Aorta (tissue), 5 donors: ENCODE measurements at places on chromosomes 16 and 17.

GRCh38 chr17:57516290-57517230 lies 228.5 kb downstream of the CCDC182 start:
- no peak for DNase-seq

- peak; percentile 44 for DNase-seq
Measured at GRCh38 chr17:27554152-27554551, 76.8 kb upstream of the LGALS9 start.

DNA sequence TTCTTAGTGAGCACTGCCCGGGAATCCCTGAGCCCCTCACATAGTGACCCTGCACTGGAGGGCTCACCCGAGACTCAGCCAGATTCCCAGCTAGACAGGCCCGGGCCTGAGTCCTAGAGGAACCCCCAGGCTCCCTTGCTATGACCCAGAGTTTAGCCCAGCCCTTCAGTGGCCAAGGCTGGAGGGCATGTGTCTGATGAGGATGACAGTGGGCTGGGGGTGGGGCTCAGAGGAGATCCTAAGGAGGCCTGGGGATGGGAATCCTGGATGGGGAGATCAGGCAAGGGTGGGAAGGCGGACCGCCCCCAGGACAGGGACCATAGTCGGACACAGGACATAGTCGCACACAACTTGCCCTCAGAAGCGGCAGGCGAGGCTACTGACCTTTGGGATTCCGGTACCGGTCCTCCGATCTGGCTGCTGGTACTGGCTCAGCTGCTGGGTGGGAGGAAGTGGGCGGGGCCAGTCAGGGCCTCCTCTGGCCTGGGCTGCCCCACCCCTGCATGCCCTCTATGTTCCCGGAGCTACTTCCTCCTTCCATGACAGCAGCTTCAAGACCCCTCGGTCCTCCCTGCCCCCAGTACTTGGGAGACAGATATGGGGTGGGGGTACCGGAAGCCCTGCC lies 1.1 kb downstream of the CD79B start:
- DNase-seq = peak; percentile 86

- DNase-seq = no peak
Measured at GRCh38 chr17:17726458-17727060, 45.3 kb downstream of the RAI1 start.

GRCh38 chr16:88628512-88628974 lies 9.8 kb upstream of the IL17C start:
- no peak for DNase-seq

DNA sequence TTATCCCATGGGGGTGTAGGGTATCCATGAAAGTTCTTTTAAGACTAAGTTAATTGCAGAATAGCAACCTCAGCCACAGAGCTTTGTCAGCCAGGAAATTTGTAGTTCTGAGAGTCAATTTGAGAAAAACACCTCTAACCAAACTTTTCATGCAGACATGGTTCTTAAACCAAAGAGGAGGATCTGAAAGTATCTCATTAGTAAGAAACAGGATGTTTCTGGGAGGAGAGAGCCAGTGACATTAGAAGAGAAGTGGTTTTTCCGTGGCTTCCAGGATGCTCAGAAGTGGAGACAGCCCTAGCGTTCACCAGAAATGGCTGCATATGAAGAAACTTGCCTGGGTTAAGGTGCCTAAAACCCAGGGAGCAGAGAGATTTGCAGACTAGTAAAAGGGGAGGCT lies 7.9 kb downstream of the GNAO1 start:
- no peak for DNase-seq

- peak; percentile 57 for DNase-seq
Measured at GRCh38 chr16:56347670-56348069, 77.7 kb downstream of the AMFR start.

- no peak for DNase-seq
Measured at GRCh38 chr16:5604770-5605169, 507.2 kb upstream of the EEF2KMT start.

DNA sequence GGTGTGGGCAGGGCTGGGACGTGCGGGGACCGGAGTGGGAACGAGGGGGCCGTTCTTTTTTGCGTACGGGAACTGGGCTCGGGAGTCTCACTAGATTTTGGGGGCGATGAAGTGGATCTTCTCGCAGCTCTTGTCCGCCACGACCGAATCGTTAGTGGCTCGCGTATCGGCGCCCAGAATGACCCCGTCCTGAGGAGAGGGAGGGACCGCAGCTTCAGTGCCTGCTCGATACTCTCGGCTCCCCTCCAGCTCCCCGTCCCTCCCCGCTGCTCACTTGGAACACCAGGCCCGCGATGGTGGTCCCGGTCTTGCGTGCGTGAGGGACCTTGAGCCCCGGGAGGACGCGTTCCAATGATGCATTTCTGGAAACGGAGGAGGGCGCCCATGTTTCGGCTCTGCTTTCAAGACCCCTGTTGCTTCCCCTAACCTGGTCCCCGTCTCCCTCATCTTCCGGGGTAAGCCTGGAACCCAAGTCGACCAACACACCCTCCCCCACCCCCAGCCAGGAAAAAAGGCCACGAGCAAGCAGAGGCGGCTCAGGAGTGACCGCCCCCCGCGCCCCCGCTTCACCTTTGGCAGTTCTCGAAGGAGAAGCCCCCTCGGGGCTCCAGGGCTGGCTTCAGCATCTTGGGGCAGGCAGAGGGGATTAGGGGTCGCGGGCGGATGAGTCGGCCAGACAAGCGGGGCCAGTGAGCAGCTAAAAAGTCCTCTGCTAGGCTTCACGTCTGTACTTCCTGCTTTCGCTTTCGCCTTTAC lies at the start of gene PSMB10:
PSMB10 (minus strand) TSS at position 727 of the 756 bp plus-strand sequence; CDS start at position 626, 101 bp downstream.
- DNase-seq = peak; percentile 85

- no peak for DNase-seq
Measured at GRCh38 chr17:72381597-72382397, 261.0 kb downstream of the SOX9 start.

DNA sequence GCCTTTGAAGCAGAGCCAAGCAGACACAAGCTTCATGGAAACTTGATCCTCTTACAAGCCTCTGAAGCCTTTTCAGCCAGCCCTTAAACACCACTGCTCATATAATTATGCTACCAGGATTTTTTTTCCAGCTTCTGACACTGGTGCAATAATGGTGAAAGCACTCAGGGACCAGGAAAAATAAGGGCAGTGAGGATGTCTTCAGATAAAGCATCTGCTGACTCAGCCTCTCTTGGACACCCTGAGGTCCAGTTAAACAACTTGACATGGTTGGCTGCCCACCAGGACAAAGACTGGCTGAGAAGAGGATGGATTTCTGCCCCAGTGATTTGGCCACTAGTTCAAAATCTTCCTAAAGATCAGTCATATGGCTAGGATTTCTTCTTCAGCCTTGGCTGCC lies 124.2 kb upstream of the N4BP1 start:
- no peak for DNase-seq

- peak; percentile 63 for DNase-seq
Measured at GRCh38 chr17:41910701-41911391, 7.9 kb downstream of the ACLY start.

DNA sequence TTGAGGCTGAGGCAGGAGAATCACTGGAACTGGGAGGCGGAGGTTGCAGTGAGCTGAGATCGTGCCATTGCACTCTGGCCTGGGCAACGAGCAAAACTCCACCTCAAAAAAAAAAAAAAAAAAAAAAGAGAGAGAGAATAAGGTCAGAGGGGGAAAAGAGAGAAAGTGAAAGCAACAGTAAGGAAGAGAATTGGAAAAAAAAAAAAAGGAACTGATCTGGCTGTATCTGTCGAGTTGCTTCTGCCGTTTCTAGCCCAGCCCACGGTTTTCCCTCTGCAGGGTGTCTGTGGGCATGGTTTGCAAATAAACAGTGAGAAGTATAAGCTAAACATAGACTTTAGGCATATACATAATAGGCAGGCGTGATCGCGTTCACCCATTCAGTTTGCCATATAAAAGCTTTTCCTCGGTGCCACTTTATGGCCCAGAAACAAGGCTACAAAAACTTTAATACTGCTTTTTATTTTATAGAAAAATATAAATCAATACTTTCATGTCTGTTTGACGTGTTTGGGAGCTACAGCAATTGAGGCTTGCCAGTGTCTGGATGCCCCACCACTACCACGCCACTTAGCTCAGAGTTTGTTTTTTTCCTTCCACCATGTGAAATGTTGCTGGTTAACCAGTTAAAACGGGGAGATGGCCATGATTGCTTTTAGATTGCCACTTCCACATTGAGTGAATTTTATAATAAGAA lies 436.7 kb downstream of the MAF start:
- DNase-seq = peak; percentile 72

DNA sequence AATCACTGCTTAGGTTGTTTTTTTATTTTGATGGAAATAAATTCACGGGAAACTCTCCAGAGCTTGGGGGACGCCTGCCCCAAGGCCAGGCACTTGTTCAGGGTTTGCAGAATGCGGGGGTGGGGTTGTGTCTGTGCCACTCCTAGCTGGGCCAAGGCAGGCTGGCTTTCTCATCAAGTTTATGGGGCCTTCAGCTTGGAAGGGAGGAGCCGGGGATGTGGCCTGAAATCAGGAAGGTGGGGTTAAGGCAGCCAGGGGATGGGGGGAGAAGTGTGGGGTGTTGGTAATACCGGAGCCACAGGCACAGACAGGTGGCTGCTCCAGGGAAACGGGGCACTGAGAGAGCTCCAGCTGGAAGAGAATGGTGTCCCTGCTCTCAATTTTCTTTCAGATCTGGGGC lies 1.7 kb upstream of the CHAD start:
- no peak for DNase-seq

- DNase-seq = no peak
Measured at GRCh38 chr16:26830428-26831127, 236.1 kb upstream of the C16orf82 start.

DNA sequence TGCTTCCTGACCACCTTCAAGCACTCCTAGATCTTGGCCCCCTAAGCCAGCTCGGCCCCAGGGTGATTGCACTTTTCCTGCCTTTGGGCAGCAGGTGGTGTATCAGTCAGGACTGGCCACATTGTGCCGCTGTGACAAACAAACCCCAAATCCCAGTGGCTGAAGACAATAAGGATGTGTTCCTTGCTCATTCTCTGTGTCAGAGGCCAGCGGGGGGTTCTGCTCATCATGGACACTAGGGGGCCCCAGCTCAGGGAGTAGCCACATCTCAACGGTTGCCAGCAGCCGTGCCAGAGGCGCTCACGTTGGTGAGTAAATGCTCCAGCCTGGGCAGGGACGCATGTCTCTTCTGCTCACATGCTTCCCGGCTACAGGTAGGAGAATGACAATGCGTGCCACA lies 60.4 kb downstream of the ZDHHC7 start:
- no peak for DNase-seq

GRCh38 chr17:75077496-75078283 lies 10.1 kb upstream of the SLC16A5 start:
- peak; percentile 85 for DNase-seq

GRCh38 chr16:8888951-8889892 lies 7.1 kb downstream of the LITAFD start:
- DNase-seq = peak; percentile 59

- no peak for DNase-seq
Measured at GRCh38 chr17:6386041-6386630, 48.8 kb downstream of the AIPL1 start.

GRCh38 chr16:23371368-23371767 lies 69.3 kb downstream of the SCNN1B start:
- no peak for DNase-seq

DNA sequence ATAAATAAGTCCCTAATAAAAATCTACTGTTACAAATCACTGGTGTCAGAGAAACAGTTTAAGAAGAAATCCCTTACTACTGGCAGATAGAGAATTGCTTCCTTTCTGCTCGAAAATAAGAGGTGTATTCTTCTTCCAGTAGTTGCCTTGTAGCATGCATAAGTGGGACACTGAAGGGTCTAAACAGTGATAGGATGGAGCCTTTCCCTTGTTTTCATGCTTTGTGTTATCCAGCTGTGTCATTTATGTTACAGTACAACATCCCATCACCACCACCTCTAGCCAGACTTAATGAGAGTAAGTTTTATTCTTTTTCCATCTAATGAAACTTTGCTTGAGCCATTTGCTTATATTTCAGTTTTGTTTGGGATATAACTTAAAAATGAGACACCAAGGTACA lies 54.3 kb downstream of the NLK start:
- no peak for DNase-seq

DNA sequence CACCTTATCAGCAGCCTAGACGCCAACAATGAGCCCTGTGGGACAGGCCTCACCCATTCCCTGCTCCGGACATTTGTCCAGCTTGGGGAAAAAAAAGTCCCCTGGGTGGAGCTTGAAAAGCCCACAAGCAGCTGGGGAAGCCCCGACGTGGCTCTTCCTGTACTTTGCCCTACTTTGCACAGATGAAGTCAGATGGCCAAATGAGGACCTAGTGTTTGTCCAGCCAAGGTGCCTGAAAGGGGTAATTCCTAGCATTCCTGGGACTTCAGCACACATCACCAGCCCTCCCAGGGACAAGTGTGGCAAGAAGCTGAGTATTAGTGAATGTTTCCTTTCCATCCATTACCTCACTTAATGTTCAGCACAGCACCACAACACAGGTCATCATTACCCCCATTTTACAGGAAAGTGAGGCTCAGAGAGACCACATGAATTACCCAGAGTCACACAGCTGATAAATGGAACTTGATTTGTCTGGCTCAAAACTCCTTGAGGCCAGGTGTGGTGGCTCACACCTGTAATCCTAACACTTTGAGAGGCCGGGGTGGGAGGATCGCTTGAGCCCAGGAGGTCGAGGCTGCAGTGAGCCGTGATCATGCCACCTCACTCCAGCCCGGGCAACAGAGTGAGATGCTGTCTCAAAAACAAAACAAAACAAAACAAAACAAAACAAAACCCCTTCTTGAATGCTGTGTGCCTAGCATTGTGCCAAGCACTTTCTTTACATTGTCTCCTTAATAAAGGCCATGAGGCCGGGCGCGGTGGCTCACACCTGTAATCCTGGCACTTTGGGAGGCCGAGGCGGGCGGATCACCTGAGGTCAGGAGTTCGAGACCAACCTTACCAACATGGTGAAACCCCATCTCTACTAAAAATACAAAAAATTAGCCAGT lies 19.9 kb upstream of the PLLP start:
- peak; percentile 82 for DNase-seq

GRCh38 chr17:17342242-17342945 lies 39.2 kb downstream of the NT5M start:
- peak; percentile 55 for DNase-seq

DNA sequence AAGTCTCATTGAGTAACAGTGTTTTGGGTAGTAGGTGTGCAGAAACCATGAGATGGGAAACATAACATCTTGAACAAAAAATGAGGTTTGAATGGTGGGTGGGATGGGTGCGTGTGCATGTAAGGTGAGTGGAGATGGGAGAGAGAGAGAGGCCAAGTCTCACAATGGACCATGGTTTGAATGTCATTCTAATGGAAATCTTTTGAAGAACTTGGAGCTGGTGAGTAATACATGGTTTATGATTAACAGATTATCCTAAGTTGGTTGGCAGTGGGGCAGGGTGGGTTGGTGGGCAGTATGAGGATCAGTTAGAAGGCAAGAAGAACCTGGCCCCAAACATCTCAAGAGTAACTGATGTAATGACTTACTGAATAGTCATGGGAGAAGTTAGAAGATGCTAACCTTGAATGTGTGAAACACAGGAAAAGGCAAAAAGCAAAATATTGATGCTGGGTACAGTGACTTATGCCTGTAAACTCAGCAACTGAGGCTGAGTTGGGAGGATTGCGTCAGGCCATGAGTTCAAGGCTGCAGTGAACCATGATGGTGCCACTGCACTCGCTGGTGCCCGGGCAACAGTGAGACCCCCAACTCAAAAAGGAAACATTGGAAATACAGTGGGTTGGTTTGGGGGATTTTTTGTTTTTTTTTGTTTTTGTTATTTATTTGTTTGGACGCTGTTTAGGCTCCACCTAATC lies 32.7 kb downstream of the ZNF207 start:
- DNase-seq = no peak

GRCh38 chr17:29576214-29577000 lies 7.9 kb downstream of the TP53I13 start:
- DNase-seq = peak; percentile 45

GRCh38 chr17:75151930-75152329 lies 2.4 kb downstream of the JPT1 start:
- no peak for DNase-seq
